Motor neuron (in vitro differentiated cells): ENCODE measurements at places on chromosomes 5 and 9. TPM values are rescaled to one million over a fixed set of nuclear protein-coding genes. Genes with fewer than 3 reads are reported as not detected.
A peak's percentile ranks its signal among the peaks of the same experiment; 100 is the strongest.

DNA sequence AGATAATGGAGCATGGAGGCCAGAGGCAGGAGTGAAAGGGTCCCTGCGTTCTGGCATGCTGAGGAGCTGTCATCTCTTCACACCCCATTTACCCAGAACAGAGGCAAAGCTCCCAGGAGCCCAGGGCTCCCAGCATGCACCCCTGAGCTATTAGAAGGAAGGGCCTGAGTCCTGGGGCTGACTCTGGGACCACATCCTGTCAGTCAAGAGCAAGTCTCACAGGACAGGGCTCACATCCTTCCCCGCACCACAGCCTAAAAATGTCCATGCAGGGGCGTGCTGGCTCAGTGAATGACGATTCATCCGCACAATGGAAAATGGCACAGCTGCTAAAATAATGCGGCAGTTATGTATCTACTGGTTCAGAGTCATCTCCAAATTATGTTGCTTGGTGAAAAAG lies 31.4 kb downstream of the CAMK2A start:
- no peak for ATAC-seq

The PRLR gene
- total RNA-seq, result 0.22 and 0.44 TPM in 2 replicates

DNA sequence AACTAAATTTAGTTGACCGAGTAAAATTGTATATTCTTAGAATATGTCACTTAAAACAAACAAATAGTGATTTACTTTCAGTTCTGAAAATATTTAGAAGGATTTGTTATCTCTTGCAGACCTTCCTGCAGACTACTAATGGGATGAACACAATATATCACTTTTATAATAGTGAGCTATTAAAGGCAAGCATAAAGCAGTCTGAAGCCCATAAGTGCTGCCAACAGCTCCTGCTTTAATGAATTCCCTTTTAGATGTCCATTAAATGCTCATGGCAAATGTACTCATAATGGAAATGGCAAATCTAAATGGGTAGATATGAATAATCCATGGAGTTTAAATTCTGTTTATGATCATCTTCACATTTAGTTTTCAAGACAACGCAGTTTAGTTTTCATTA lies 170.2 kb downstream of the RANBP17 start:
- peak; percentile 87 for ATAC-seq

- ATAC-seq, result peak; percentile 89
Observed at GRCh38 chr9:120928483-120929228, 2.1 kb upstream of the TRAF1 start.

GRCh38 chr9:131188976-131189375 lies 63.6 kb downstream of the NUP214 start:
- no peak for ATAC-seq

GRCh38 chr5:167792514-167792913 lies 498.9 kb upstream of the WWC1 start:
- peak; percentile 65 for ATAC-seq

GRCh38 chr9:131817073-131817472 lies 77.2 kb upstream of the RAPGEF1 start:
- ATAC-seq, result no peak

GRCh38 chr5:79236362-79236969 lies 535 bp downstream of the JMY start:
- peak; percentile 33 for ATAC-seq

The IFNE gene
- total RNA-seq, result not detected in 2 replicates
